NCI-H510A (cell line): ENCODE measurements at places on chromosomes 2 and 18.

DNA sequence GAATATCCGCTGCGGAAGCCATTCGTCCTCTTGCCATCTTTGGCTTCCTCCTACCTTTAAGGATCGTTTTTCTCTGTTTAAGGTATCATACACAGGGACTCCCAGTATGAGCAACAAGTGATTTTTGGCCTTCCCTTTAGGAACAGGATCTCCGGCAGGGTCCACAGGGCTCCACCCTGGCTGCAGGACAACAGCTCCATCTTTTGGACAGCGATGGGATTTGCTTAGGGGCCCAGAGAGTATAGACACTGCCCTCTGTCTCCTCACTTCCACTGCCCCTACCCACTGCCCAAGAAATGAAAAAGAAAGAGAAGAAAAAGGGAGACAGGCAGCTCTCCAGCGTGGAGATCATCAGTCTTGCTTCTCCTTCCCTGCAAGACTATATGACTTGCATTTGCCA is 224.5 kb downstream of the UXS1 start:
- DNase-seq, result peak; percentile 11

DNA sequence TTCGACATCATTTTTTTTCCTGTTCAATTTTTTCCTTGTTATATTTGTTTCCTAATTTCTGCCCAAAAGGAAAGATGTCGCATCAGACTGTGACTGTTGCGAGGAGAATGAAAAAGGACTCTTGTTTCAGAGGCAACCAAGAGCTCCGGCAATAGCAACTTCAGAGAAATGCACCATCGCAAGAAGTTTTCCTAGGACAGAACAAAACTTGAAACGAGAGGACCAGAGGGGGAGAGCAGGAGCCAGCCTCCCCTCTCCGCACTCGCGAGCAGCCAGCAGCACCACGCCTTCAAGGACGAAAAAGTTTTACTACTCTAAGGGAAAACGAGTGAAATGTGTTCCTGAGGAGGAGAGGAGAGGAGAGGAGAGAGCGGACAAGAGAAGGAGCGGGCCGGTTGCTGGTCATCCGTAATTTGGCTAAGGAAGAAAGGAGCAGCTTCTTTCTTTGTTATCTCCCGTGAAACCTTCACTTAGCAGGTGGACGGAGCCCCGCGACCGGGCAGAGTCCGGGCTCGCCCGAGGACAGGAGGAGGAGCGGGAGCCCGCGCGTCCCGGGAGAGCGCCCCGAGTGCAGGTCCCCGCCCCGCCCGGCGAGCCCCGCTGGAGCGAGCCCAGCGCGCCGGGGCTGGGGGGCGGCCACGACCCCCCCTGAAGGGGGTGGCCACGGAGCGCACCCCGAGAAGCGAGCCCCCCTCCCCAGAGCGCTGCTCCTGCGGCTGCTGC is 744 bp downstream of the POU3F3 start:
- no peak for DNase-seq

GRCh38 chr2:112794131-112794733 is 9.9 kb upstream of the IL1A start:
- no peak for DNase-seq

DNA sequence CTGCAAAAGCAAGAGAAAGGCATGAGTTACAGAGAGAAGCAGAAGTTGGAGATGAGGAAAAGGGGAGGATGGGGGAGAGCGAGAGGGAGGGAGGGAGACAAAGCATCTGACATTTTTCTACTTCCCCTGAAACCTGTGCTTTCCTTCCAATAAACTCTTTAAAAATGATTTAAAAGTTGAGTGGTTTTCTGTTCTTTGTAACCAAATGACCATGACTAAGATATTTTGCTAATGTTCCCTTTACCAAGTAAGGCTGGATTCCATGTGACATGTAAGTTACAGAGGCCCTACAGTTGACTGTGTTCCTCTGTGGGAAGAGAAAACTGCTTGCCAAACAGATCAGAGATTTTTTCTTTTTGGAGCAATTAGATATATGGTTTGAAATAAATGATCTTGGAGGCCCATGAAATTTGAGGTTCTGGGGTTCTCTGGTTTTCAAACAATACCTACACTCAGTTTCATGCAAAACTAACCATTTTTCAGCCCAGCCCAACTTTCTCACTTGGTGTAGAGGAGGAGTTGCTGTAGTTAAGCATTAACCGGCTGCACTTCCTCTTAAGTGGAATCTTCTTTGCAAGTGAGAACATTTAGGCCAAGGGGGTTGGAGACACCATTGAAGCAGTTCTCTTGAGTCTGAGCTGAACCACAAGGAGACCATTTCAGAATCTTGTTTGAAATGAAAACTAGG is 34.5 kb downstream of the INSIG2 start:
- no peak for DNase-seq

DNA sequence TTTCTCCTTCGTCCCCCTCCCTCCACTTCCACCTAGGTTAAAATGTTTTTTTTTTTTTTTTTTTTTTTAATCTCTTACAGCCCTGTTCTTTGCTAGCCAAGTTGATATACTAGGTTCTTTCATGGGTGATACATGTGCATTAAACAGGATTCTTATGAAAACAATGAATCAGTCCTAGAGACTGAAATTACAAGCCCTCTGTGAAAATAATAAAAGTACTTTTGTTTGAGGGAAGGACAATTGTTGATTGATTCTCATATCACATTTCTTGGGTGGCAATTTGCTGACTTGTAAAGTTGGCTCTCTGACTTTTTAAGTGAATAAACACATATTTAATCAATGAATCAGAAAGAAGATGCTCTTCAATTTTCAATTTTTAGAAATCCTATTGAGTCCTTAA is 639.9 kb downstream of the LRP1B start:
- DNase-seq, result no peak
